ENCODE measurements at places on chromosomes 7 and 10.

DNA sequence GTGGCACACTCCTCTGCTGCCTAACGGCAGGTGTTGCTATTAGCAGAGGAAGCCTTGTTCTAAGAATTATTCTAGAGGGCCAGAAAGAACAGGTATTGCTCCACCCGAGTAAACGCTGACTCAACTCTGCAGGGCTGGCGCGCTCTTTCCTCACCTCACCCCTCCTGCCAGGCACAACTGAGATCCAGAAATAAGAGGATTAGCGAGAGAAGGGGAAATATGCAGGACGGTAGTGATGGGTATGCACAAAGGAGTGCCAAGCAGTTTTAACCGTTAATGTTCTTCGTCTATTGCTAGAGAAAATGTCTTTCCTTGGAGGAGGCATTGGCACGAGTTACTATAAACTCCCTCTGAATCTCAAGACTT is 369 bp upstream of the SCIN start:
- no peak for DNase-seq

DNA sequence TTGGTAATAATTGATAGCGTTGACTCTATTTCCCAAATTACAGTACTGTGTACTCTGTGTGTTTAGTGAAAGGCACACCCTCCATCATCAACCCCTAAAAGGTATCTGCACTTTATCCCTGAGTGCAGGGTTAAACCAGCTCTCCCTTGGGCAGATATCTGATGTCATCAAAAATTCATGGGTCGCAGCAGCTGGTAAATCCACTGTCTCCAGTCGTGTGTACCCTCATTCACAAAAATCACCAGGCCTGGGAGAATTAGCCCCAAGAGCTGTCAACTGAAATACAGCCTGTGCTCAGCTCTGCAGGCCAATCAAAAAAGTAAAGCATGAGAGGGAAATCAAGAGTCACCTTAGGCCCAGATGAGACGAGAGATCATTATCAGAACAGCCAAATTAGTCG is 103.7 kb downstream of the HIP1 start:
- DNase-seq, result no peak

- no peak for DNase-seq
Observed at GRCh38 chr7:117871778-117872538, 1.3 kb downstream of the CTTNBP2 start.

DNA sequence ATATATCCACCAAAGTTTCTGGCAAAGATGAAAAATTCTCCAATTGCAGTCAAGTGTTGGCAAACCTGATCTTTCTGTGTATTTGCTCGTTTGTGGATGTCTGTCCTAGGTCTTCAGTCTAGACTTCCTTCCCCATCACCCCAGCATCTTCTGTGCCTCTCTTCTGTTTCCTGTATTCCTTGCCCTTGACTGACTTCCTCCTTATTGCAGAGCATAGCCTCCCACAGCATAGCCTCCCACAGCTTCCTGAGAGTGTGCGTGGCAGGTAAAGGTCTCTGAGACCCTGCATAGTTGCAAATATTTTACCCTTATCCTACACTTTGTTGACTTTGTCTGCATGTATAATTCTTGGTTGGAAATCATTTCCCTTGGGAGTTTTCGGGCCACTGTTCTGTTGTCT is 18.4 kb downstream of the SLC18A2 start:
- DNase-seq, result no peak

GRCh38 chr7:152006336-152006735 is 19.1 kb upstream of the GALNT11 start:
- no peak for DNase-seq

- DNase-seq, result no peak
Observed at GRCh38 chr10:80487791-80488538, 33.9 kb downstream of the TSPAN14 start.

- DNase-seq, result no peak
Observed at GRCh38 chr7:101378751-101379174, 16.1 kb downstream of the COL26A1 start.

DNA sequence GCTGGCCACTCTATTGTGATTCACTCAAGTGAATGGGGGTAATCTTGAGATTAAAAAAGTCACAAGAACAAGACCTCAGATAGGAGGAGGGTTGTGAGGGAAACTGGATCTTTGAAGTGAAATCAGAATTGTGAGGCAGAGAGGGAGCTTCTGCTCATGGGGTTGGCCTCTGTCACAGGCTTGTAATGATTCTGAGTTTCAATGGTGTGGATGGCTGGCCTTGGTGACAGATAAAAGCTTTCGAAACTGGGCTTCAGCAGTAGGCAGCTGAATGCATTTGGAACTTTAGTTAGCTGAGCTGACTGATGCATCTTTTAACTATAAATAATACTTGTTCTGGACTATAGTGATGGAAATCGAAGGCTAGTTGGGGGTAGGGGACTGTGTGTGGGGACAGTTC is 12.2 kb downstream of the TAS2R60 start:
- no peak for DNase-seq

DNA sequence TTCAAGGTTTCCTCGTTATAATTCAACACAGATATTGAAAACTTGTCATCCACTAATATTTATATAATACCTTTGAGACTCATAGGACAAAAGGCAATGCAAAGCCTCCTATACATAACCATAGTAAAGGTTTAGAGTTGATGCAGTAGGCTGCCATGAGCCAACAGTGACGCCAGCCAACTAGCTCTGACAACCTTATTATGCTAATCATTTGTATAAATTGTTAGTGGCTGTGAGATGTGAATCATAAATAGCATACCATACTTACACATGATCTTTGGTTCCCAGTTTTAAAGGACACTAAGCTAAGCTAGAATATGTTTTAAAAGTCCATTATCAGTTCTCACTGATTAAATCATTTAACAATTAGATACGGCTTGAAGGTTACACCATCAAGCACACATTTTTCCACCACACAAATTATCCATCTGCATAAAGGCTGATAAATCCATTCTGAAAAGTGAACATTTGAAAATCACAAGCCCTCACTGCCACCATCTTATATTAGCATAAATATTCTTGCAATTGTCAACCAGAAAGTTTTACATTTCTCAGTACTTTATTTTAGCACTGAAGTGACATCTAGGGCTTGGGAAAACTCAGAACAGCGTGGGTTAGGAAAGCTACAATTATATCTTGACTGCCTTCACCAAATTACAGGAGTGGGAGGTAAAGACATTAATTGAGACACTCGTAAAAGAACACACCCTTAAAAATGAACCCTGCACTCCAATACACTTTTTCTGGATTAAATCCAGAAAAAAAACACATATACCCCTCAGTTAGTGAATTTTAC is 30.7 kb downstream of the COA1 start:
- no peak for DNase-seq

DNA sequence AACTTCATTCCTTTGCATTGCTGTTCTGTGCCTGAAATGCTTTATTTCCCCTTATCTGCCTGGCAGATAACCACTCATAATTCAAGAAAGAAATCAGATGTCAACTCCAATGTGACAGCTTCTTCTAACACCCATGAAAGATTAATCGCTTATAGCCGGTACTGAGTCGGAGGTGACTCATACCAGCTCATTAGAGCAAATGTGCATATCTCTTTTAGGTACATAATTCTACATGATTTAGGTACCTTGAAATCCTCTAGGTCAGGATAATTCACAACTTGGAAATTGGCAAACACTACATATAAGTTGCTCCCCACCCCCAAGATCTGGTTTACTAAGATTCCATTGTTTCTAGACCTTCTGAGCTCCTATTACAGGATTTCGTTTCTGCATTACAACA is 554.4 kb upstream of the SORCS1 start:
- no peak for DNase-seq

DNA sequence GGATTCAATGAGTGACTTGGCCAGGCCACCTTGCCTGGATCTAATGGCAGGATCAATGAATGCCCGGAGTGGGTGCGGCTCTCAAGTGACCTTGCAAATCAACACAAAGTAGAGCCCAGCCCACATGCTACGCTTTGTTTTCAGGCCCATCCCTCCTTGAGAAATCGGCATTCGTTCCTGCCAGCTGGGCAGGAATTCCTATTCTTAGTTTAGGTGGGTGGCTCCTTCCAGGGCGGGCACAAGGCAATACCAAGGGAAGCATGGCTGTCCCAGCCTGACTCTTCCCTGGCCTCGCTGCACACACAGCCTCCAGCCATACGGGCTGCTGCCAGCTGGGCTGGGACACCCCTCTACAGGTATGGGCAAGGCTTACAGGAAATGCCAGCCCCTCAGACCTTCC is 119.3 kb downstream of the SH3PXD2A start:
- no peak for DNase-seq

GRCh38 chr10:88315755-88316154 is 267.4 kb downstream of the RNLS start:
- DNase-seq, result no peak

GRCh38 chr10:30027057-30028005 is 32.1 kb downstream of the JCAD start:
- no peak for DNase-seq

DNA sequence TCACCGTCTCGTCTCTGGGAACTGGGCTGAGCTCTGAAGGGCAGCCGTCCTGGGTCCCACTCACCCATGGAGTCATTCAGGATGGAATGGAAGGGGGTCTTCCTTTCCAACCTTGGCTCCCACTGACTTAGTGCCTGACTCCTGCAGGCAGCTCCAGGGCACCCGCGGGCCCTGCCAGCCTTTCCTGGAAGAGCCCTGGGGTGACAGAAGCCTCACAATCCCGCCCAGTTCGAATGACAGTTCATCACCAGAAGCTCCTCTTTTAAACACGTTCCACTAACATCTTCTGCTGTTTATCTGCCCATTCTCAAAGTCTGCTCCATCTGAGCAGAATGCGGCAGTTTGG is 110.6 kb downstream of the TNS3 start:
- no peak for DNase-seq

DNA sequence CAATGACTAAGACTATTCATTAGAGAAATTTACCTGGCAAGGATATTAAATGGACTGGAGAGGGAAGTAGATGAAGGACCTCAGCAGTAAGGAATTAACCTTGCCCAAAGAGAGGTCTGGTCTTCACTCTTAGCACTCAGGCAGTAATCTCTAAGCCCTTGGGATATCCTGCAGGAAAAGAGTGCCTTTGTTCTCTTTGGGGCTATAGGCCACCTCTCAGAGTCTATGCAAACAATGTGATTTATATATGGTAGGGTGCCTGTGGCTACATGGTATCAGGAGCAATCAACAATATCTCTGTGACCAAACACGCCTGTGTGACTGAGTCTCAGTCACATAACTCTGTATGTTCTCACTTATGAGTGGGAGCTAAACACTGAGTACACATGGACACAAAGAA is 154.7 kb upstream of the CDK1 start:
- no peak for DNase-seq

DNA sequence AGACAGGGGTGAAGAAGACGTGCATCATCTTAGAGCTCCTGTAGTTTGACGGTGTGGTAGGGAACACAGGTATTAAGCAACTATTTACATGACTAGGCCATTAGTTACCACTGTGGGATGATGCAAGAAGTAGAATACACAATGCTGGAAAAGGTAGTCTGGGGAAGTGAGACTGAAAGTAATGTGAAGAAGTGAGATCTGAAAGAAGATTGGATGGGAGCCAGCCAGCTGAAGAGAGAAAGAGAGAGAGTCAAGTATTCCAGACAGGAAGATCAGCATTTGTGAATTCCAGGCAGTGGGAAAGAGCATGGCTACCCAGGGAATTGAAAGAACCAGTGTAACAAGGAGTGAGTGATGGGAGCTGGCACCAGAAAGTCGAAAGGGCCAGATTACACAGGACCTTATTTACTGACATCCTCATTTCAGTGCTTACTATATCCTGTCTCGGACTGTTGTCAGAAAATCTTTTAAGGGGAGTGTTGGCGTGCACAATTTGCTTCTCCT is 4.0 kb upstream of the CFAP58 start:
- no peak for DNase-seq

GRCh38 chr7:12741951-12742575 is 54.6 kb downstream of the ARL4A start:
- no peak for DNase-seq

GRCh38 chr10:101286248-101287046 is 57.2 kb upstream of the LBX1 start:
- no peak for DNase-seq

DNA sequence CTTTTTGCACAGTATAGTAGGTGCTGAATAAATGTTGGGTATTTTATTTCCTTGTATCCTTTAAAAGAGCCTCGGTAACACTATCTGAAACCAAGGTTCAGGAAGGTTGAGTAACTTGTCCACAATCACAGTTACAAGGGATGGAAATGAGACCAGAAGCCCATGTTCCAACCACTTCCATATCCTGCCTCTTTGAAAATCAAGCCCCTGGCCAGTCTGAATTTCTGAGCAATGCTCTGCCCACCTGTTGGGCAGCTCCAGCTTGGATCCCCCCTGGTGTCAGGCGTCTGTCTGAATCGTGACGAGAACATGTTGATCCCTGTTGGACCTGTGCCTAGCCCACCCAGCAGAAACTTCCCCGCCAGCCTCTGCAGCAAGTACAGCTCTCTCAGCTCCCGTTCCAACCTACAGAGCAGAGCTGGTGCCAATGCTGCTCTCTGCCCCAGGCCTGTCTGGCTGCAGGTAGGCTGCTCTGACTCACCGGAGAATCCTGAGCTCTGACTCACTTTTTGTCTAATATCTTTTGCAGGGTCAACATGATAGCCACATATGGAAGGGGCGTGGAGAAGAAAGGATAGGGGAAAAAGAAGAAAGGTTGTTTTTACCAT is 595.5 kb downstream of the INHBA start:
- no peak for DNase-seq

DNA sequence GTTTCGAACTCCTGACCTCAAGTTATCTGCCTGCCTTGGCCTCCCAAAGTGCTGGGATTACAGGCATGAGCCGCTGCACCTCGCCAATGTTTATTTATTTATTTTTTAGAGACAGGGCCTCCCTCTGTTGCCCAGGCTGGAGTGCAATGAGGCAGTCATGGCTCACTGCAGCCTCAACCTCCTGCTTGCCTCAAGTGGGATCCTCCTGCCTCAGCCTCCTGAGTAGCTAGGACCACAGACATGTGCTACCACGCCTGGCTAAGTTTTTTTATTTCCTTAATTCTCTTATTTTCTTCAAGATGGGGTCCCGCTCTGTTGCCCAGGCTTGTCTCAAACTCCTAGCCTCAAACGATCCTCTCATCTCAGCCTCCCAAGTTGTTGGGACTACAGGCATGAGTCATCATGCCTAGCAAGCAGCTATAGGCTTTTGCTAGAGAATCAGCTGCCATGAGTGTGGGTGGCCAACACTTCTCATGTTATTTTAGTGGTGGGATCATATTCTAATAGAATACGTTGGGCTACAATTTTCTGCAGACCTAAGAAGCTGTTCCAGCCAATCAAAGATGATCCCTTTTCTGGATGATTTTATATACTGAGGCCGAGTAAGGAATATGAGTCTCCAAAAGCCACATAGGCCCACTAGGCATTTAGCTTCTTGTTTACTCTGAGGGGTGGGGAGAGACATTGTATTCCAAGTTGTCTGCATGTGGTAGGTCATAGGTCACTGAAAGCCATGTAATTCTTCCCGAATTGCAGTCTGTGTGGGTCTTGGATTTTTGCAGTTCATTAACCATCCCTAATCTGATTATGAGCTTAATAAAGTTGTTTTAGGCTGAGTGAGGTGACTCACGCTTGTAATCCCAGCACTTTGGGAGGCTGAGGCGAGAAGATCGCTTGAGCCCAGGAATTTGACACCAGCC is 7.6 kb upstream of the TMEM248 start:
- DNase-seq, result no peak

- no peak for DNase-seq
Observed at GRCh38 chr10:44477046-44477425, 92.1 kb upstream of the CXCL12 start.

GRCh38 chr10:74824900-74825370 is 1.5 kb upstream of the KAT6B start:
- no peak for DNase-seq

Measured in NCI-H1930 (cell line).